ENCODE measurements at places on chromosomes 13 and 19.

DNA sequence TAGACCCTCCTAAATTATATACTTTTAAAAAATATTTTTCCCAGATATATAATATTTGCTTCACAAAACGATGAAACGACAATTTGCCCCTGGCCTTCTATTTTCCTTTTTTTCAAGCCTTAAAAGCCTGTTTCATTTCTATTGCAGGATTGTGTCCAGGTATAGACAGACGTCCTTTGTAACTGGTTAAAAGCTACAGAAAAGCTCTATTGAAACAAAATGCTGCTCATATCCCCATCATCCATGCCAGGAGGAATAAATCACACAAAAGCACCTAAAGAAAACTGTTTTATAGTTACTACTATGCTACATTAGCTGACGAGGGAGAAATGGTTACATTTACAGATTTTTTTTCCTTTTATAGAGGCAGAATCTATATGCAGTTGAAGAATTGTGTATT lies 765.1 kb downstream of the DIAPH3 start:
- DNase-seq: no peak

DNA sequence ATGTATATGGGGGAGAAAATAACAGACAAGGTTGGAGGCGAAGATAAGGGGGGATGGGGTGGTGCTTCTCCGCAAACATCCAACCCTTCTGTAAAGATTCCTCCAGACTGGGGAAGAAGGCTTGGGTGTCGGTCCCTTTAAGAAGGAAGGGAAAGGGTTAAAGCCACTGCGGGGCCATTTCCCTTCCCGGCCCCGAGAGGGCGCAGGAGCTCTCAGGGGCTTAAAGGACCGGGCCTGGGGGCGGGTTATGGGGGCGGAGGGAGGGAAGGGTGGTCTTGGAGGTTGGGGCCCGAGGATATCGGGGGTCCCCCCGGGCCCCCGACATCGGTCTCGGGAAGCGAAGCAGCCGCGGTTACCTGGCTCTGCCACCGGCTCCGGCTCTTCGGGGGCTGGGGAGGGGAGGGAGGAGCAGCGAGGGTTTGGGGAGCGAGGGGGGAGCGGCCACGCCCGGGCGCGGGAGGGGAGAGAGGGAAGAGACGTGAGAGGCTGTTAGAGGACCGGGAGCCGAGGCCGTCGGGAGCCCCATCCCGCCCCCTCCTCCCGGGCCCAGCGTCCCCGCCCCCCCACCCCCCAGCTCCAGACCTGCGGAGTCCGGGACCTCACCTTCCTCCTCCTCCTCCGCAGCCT lies 2.8 kb downstream of the TNNT1 start:
- peak; percentile 14 for DNase-seq

DNA sequence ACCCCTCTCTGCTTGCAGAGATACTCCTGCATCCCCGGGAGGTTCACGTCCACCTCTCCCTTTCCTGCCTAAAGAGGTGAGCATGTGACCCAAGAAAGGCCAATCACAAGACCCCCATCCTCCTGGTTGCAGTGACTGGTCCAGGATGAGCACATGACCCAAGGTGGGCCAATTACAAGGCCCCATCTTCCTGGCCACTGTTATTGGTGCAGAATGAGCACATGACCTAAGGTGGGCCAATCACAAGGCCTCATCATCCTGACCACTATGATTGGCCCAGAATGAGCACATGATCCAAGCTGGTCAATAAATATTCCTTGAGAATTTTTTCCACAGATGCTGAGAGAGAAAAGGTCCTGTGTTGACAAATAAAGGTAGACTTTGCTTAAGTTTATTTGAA lies 350.7 kb downstream of the EFNB2 start:
- DNase-seq: no peak

DNA sequence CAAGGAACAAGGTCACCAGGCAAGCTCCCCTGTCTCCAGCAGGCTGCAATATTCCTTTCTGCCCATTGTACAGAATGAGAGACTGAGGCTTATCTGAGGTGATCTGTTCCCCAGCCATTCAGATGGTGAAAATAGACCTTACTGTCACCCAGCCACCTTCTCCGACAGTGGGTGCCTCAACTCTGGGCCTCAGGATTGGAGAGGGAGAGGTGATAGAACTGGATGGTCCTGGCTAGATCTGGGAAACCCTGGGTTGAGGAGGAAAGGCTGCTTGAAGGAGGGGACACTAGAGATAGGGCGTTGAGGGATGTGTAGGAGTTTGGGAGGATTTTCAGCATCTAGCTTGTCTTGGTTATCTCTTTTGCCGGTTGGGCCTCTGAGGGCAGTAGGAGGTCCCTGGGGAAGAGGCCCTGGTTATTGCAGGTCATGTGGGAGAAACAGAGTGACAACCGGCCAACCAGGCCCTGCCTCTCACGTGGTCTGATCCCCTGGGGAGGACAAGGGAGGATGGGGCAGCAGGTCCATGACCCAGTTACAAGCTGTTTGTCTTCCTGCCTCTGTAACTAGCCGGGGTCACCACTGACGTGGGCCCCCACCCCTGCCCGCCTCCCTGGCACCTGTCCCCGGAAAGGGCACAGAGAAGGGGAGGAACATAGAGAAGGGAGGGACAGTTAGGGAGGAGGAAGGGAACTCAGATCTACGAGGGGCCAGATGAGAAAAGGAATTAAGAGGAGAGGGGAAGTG lies 8.2 kb downstream of the NFIC start:
- no peak for DNase-seq

- DNase-seq: no peak
These were observed 12.4 kb downstream of the GRTP1 start for GRCh38 chr13:113351514-113352026.

- DNase-seq: no peak
These were observed 6.1 kb downstream of the PRKACA start for GRCh38 chr19:14111486-14111885.

GRCh38 chr13:106118050-106118449 lies 417.4 kb downstream of the EFNB2 start:
- peak; percentile 47 for DNase-seq

DNA sequence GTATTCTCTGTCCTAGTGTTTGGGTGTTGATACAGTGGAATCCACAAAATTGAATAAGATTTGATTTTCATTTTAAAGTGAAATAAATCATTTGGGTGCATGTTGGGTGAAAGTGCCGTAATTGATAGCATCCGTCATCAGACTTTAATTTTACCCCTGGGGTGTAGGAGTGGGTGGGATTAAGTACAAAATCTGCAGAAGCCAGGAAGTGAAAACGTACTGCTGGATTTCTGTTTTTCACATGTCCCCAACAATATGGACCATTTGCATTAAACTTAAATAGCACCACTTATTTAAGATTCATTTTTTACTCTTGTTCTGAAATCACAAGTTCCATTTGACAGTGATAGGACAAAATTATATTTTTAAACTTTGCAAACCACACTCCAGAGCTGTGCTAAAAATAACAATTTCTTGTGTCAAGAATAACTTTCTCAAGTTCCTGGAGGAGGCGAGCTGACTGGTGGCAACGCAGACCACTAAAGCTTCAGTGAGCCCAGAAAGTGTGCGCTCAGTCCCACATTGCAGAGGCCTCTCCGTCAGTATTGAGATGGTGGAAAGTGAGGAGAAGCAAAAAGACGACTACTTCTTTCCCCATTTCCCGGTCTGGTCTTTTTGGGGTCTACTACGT lies 71.3 kb downstream of the ARHGEF7 start:
- DNase-seq: no peak

- peak; percentile 56 for DNase-seq
These were observed 486 bp downstream of the ZNF808 start for GRCh38 chr19:52527956-52528351.

DNA sequence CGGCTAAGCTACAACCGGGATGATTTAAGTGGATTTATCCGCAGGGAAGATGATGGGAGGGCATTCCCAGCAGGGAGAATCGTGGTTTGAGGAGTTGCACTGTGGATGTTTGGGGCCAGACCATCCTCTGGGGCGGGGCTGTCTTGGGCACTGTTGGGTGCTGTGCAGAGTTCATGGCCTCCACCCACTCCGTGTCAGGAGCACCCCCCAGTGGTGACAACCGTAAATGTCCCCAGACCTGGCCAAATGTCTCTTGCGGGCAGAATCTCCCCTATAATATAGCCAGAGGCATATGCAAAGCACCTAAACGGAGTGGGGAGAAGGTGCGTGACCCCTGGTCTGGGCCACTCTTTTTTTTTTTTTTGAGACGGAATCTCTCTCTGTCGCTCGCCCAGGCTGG lies 40.2 kb downstream of the SMIM24 start:
- peak; percentile 37 for DNase-seq

GRCh38 chr19:10612499-10613119 lies 12.7 kb upstream of the SLC44A2 start:
- DNase-seq: no peak

DNA sequence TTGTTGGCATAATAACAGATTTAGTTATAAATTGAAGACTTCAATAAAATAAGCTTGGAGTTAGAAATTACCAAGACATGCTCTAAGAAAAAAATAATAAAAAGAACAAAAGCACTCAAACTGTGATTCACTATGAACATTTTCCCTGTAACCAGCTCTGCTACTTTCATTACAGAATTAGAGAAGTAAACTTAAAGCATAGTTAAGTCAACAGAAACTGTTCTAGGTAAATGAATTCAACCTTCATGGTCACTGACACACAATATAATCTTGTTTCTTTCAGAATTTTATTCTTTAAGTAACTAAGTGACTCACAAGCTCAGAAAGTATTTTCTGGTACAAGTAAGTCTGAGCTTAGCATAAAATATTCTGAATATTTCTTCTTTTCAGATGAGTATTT lies 136.3 kb downstream of the KLF5 start:
- peak; percentile 32 for DNase-seq

DNA sequence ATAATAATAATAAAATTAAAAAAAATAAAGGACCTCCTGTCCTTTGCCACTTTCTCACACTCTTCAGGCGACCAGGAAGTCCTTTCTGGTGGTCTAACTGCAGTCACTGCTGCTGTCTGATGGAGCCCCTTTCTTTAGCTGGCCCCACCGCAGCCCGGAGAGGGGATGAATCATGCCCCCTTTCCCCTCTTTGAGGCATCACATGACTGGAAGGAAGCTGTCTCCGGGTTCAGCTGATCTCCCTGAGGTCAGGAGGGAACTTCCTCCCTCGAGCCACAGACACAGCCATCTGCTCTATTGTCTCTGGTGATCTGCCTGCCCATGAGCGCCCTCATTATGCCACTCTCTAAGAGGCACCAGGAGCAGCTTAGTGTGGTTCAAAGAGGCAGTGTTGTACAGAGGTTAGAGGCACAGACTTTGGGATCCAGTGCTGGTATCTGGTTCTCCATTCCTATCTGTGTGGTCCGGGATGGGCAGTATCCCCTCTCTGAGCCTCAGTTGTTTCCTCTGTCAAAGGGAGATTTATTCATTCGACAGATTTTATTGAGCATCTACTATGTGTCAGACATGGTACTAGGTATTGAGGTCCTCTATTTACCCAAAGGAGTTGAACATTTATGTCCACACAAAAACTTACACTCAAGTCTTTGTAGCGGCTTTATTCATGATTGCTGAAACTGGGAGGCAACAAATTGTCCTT lies 30.0 kb downstream of the VAV1 start:
- DNase-seq: no peak

DNA sequence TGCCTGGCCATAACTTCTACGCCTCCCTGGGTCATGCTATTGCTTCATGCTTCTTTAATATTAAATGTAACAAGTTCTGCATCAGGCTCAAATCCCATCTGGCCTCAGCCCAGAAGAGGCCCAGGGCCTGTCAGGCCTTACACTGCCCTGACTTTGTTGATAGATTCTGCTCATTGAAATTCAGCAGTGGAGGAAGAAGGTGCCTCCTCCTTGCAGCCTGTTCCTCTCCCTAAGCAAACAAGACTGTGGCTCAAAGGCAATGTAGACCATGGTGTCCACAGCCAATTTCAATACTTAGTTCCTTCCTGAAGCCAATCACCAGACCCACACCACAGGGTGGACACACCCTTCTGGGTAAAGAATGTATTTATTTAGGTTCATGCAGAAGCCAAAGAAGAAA lies 59.4 kb downstream of the LACC1 start:
- DNase-seq: peak; percentile 15

- no peak for DNase-seq
These were observed 147.4 kb downstream of the PTPRS start for GRCh38 chr19:5193192-5193591.

DNA sequence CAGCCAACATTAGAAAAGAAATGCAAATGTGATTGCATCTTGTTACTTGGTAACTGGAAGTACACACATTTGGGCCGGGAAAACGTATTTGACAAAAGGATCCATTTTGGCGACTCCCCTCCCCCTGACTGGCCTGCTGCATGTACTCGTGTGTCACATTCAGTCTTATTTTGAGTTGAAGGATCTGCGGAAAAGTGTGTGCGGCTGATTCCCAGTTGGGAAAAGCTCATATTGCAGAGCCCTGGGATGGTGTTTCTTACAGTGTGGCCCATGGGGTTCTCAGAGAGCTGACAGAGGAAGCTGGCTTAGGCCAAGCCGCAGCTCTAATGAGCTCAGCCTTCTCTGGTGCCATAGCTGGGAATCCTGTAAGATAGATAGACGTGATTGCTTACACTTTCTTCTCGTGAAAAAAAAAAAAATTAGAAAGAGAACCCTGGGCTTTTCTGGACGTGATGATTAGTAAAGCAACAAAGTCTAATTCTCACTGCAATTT lies 170.3 kb upstream of the ARGLU1 start:
- no peak for DNase-seq

DNA sequence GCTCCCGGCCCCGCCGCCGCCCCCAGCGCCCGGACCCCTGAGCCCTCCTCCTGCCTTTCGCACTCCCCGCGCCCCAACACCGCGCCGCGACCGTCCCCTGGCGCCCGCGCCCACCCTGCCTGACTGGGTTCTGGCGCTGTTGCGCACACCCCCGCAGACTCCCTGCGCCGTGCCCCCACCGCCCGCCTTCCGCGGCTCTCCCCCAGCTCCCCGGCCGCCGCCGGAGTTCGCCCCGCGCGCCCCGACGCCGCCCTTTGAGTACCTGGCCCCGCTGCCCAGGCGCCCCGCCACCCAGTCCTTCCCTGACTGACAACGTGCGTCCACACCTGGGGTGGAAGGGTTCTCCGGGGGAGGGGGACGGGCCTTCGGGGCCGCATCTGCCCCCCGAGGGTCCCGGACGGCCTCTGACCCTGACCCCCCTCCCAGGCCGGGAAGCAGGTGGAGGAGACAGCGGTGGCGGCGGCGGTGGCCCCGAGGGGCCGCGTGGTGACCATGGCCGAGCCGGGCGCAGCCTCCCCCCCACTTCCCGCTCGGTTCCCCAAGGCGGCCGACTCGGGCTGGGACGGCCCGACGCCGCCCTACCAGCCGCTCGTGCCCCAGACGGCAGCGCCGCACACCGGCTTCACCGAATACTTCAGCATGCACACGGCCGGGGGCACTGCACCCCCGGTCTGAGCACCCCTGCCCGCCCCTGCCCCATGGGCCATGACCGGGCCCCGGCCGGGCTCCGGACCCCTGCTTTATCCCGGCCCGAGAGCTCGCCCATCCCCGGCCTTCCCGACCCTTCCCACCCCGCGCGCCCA lies 1.4 kb upstream of the MEGF8 start:
- no peak for DNase-seq

- DNase-seq: no peak
These were observed 2.5 kb downstream of the HSD11B1L start for GRCh38 chr19:5683177-5683886.
